ENCODE measurements at places on chromosomes 2 and 18.

DNA sequence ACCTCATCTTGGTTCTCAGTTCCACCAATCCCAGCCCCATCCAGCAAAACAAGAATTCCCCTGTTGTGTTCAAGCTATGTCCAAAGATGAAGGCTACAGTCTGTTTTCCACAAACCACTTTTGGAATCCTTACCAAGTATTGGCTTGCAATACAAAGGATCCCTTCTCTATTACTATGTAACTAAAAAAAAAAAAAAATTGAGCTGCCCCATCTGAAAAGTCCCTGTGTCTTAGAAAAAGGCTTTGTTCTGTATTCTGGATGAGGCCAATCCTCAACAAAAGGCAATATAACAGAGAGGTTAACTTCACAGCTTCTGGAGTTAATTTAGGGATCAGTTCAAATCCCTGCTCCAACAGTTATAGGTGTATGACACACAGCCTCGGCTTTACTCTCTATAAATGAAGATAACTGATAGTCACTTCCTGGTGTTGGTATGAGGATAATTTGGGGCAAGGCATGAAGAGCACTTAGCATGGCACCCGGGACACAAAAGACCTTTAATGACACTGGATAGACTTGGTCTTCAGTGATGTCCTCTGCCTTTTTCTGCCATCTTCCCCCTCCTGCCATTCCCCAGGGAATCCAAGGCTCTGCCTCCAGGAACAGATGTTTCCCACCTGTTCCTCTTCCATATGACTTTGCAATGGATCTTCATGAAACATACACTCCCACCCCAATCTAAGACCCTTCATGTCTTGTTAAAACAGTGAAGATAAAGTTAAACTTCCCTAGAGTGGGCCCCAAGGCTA is 61.2 kb upstream of the ATL2 start:
- no peak for DNase-seq

DNA sequence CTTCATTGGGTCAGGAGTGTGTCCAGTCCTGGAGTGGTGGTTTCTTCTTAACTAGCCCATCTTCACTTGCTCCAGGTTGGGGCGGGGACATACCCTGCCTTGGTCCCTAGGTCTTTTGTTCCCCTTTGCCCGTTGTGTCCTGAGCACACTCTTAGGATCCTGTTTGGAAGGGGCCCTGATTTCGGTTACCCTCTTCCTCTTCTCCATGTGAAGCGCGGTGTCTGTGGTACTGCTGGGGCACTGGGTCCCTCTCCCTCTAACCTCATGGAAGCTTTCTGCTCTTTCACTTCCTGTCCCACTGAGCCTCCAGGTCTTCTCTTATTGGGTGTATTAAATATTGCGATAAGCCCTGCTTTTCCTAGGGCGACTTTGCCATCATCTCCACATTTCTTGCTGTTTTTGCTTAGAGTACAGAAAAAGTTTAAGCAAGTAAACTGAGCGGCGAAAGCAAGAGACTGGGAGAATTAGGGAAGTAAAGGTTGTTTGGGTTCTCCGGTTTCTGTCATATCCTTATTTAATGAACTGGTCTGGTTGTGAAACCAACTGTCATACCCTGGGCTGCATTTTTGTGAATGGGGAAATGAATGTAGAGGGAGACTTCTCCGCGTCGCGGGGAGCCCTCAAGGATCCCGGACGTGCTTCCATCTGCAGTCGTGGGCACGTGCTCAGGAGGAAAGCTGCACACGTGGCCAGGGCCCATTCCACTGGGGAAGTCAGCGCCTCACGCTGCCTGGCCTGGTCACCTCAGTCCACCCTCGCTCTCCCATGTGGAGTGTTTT is 73.8 kb upstream of the B3GNT7 start:
- DNase-seq = no peak

DNA sequence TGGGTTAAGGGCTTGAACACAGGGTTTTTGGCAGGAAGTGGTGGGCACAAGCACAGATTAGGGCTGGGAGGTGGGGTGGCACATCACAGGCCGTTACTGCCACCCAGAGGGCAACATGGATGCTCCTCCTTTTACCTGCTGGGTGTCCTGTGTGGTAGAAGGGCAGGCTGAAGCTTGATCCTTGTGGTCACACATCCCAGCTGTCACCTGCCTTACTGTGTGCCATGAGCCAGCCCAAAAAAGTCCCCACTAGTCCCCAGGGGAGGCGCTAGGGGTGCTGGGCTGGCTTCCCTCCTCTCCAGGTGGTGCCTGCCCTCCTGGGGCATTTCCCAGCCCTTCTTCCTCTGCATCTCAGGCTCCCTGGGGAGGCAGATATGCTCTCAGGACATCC is 50.5 kb upstream of the ALPP start:
- DNase-seq = no peak

DNA sequence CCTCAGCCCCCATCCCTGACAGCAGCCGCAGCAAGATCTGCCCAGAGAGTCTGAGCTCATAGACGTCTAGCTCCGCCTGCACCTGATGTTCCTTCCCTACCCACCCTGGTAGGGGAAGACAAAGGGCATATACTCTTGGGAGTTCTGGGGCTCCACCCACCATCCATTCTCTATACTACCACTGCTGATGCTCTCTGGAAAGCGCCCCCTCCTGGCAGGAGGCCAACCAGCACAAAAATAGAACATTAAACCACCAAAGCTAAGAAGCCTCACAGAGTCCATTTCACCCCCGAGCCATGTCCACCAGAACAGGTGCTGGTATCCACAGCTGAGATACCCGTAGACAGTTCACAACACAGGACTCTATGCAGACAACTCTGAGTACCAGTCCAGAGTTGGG is 662.6 kb upstream of the FAM98A start:
- DNase-seq = no peak

DNA sequence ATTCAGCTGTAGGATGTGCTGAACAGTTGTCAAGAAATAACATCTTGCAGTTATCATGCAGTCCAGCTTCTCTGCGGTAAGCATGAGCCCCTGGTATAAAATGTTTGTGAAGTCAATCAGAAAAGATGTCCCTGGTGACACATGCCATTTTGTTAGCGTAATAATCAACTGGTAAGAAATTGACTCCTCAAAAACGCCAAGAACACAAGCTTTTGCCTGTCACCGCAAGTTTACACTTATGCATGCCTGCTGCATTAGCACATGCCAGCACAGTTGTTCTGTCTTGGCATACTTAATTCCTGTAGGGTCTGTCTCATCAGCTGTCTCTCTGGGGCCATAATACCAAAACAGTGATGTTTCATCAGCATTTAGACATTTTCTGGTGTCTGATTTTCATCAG is 524.8 kb upstream of the DSEL start:
- DNase-seq = no peak

GRCh38 chr2:192157776-192158175 is 37.0 kb downstream of the TMEFF2 start:
- no peak for DNase-seq

DNA sequence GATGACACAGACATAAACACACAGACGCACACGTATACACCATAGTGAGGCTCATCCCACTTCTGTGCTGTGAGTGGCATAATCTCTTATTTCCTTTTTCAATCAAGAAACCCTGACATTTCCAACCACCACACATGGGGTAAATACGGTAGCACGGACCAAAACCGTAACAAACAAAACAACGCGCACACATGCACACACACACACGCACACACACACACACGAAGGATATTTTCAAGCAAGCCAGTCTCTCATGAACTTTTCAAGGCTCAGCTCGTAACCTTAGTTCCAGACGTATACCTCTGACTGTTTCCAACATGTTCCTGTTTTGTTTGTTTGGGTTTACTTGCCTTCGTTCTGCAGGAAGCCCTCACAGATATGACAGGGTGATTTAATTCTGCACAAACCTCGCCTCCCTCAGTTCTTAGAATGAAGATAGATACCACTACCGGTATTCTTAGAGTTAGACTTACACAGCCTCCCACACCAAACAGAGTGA is 119.8 kb downstream of the BCL2 start:
- DNase-seq = no peak

GRCh38 chr2:190136825-190137224 is 74.3 kb upstream of the MSTN start:
- DNase-seq = no peak

- no peak for DNase-seq
Measured at GRCh38 chr2:46781468-46782189, 134.0 kb downstream of the MCFD2 start.

GRCh38 chr2:149719695-149720094 is 132.1 kb upstream of the MMADHC start:
- DNase-seq = no peak

DNA sequence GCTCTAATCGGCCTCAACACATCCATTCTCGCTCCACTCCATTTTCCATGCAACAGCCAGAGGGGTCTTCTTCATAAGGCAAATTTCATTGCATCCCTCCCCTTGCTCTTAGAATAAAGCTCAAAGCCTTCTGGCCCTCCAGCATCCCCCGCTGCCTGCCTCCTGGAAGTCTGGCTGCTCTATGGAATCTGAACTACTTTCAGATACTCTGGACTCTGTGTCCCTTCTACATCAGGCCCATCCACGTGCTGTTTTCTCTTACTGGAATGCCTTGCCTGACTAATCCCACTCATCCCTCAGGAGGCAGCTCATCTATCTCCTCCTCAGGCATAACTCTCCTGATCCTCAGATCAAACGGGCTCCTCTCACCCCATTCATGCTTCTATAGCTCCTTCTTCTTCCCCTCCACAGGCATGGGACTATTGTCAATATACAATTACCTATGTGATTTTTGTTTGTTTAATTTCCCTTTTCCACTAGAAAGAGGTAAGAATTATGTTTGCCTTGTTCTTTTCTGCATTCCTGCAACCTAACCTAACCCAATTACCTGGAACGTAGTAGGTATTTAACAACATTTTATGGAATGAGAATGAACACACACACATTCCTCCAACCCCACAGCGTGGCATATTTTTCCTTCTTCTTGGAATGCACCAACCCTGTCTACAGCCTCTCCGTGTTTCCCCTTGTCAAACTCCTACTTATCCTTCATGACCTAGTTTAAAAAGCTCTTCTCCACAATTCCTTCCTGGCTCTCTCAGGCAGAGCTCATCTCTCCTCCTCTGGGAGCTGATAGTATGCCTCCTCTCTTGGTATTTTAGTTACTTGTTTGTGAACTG is 49.5 kb downstream of the LBH start:
- no peak for DNase-seq

- no peak for DNase-seq
Measured at GRCh38 chr2:30565851-30566358, 118.9 kb downstream of the LCLAT1 start.

DNA sequence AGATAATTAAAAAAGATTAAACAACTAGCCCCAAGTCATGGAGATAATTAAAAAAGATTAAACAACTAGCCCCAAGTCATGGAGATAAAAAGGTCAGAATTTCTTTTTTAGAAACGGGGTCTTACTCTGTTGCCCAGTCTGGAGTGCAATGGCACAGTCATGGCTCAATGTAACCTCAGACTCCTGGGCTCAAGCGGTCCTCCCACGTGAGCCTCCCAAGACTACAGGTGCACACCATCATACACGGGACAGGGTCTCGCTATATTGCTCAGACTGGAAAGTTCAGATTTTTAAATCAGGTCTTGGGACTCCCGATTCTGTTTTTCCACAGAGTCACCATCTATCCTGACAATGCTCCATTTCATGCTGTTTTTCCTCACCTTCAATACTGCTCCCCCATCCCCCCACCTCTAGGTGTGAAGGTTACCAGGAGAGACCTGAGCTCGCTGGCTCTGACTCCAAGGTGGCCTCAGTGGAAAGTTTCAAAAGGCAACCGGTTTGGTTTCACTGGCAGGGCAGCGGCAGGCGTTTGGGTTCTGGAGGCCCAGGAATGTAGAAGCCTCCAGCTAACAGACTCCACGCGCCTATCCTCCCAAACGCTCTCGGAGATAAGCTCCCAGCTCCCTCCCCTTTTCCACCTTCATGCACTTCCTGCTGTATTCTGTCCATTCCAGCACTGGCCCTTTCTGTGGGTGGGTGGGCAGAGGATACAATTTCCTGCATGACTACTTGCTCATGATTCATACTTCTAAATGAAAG is 2.9 kb upstream of the SEMA4C start:
- DNase-seq = no peak

- no peak for DNase-seq
Measured at GRCh38 chr2:60488291-60488690, 65.2 kb downstream of the BCL11A start.

DNA sequence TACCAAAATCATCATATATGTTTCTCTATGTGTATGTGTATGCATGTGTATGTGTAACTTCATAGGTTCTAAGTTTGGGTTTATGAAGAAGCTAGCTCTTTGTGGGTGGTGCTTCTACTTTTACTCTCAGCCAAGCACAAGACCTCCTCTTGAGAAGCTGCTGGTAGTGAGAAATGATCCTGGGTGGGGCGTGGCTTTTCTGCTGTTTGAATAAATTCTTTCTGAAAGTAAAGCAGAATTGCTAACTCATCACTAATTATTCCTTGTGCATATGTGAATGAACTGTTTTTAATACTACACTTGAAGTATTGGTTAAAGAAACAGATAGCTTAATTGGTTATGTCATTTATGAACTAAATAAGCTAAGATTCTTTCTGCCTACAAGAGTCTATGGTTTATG is 7.6 kb upstream of the GAREM1 start:
- DNase-seq = no peak

- DNase-seq = no peak
Measured at GRCh38 chr2:118469103-118469502, 378.3 kb downstream of the EN1 start.

DNA sequence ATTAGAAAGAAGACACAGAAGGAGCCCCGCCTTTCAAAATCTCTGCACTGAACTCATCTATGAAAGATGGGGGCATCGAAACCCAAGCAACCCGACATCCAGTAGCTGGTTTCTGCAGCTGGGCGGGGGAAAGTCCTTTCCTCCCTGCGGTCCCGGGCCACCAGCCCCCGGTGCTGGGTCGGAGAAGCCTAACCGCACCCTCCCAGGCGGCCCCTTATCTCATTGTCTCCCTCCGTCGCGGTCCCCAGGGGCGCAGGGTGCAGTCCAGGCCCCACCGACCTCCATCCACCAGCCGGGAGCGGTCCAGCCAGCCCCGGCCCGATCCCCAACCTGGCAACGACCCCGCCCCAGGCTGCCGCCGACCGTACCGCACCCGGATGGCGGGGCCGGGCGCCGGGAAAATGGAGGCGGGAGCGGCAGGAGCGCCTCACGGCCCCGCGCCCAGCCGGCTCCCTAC is 452 bp downstream of the RAPH1 start:
- DNase-seq = no peak

GRCh38 chr2:28442328-28442727 is 49.7 kb downstream of the FOSL2 start:
- DNase-seq = no peak

All from activated CD4-positive, CD25-positive, alpha-beta regulatory T cell (primary cell).